ENCODE measurements at places on chromosomes 2 and 18.

DNA sequence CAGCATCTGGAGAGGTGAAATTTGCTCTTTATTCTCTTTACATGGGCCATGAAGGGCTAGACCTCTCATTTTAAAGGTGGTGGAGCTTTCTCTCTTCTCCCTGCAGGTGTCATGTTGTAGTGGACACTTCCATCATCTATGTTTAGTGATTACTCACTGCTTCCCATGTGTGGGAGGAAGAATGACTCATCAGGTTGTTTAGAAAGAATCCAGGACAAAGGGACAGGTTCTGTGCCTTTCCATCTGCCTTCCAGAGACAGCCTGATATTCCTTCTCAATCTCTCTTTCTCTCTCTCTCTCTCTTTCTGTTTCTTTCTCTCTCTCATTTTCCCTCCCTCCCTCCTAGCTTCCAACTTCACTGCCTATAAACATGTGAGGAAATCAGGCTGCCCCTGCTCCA is 38.7 kb downstream of the SCG2 start:
- no peak for DNase-seq

DNA sequence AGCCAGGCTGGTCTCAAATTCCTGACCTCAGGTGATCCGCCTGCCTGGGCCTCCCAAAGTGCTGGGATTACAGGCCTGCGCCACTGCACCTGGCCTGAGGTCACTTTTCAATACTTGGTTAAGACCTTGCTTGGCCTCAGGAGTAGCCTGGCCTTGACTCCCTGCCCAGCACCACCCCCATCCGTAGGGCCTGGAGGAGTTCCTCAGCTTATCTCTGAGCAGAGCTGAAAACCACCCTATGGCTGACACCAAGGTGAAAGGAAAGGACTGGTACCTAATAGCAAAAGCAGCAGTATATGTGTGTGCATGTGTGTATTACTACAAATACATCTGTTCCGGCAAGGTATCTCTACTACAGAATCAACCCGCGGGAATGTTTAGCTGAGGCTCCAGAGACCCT is 56.0 kb downstream of the STEAP3 start:
- DNase-seq: no peak

GRCh38 chr2:33409417-33409955 is 67.0 kb upstream of the RASGRP3 start:
- no peak for DNase-seq

- no peak for DNase-seq
These were observed 90.2 kb downstream of the CCDC148 start for GRCh38 chr2:158366342-158366741.

DNA sequence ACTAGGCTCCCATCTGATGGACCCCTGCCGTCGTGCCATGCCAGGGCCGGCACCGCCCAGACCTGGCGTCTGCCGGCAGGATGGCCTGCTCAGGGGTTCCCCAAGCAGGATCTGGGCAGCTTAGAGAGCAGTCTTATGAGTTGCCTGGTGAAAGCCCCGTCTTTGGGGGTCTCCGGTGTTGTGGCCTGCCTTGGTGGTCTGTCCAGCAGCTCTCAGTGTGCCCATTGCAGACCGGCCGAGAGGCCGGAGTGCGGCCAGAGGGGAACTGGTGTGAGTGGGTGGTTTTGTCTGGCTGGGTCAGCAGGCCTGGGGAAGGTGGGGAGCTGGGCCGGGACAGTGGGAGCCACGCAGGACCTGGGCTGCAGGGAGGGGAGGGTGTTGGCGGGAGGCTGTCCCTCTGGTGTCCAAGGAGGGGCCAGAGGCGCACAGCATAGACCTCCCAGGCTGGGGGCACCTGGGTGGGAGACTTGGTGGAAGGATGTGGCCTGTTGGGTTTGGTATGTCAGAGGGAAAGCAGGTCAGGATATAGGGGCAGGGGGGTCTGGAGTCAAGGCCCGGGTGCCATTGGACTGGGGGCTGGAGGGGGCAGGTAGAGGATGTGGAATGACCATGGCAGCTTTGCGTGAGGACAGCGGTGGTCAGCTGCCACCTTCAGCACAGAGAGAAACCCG is 16.5 kb downstream of the GPC1 start:
- DNase-seq: no peak

Data from naive thymus-derived CD4-positive, alpha-beta T cell (primary cell).